NCI-H1930 (cell line): ENCODE measurements at places on chromosomes 6 and 20.

DNA sequence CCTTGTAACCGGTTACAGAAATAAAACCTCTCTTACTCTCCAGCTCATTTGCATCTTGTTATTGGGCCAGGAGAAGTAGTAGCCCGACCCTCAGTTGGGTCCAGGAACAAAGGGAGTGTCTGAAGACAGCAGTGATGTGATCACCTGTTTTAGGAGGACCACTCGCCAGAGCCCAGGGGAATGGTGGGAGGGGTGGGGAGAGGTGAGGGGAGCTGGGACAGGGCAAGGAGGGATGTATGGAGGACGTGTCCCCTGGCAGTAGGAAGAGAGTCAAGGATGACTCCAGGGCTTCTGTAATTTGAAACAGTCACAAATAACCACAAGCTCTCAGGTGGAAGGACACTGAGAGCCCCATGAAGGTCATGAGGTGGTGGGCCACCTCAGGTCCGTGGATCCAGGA lies 1.4 kb upstream of the PCMTD2 start:
- no peak for DNase-seq

DNA sequence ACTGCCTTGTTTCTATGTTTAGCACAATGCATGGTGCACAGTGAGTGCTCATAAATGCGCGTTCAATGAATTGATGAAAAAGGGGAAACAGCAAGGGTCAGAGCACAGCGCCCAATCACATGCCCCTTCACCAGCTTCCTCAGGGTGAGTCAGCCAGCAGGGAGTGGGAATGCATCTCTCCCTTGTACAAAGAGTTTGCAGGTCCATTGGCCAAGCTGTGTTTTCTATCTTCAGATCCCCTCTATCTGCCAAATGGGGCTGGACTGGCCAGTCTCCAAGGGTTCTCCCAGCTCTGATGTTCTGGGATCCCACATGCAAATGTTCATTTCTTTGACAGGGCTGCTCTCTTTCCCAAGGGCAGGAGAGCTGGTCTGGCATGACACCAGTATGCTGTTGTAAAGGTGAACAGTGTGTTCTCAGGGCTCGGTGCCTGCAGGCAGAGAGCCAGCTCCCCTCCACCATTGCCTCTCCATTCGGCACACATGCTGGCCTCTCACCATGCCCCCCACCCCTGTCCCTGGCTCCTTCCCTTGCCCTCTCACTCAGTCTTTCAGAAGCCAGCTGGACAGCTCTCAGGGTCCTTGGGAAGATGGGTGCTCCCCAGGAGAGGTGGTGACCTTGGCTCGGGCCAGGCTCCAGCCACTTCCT lies 25.0 kb downstream of the ANGPT4 start:
- no peak for DNase-seq

DNA sequence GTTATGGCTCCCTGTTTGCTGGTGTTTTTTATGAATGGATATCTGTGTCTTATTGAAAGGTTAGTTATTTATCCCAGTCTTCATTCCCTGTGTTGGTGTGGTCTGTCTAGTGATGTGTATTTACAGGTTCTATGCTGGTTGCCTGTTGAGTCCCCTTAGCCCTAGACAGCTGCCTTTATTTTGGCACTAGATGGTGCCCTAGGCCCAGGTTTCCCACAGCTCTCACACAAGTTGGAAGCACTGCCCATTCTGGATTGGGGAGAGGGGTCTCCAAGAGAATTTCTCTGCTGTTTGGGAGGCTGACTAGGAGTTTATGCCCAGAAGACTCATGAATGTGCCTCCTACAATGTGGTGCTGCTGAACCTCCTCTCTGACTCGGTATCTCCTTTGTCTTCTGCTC lies 12.4 kb downstream of the GRM1 start:
- DNase-seq, result no peak

DNA sequence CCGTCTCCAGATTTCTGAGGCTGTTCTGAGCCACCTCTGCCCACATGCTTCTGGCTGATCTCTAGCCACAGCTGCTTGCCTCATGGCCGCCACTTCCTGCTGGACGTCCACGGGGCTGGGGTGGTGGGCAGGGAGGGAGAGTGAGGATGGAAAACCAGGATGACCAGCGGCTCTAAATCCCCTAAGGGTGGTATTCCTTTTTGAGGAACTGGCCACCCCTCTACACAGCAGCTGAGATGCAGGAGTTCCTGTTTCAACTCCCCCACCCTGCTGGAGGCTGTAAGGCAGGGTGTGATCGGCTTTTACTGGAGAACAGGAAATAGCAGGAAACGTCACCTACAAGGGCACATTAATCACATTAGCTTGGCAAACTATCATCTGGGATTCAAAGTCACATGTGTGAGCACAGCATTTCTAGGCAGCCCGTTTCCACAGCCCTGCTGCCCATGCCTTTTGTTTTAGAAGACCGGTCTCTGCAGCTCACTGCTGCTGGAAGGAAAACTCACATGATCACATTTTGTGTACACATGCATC lies 181.6 kb upstream of the ECI2 start:
- DNase-seq, result no peak

- DNase-seq, result no peak
Observed at GRCh38 chr20:59428441-59429205, 128.2 kb downstream of the EDN3 start.

DNA sequence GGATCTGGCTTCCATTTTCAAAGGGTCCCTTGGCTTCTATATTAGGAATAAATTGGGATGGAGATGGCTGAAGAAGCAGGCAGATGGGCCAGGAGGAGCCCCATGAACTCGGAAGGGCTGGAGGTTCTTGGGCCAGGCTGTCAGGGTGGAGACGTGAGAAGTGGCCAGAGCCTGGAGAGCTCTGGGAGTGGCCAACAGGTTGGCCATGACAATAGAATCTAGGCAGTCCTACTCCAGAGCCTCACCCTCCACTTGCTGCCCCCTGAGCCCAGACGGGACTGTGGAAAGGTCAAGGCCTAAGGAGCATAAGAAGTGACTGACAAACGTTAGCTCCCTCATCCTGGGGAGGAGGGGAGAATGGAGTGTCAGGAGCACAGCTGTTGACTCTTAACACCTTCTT lies 62.1 kb downstream of the STK35 start:
- no peak for DNase-seq

DNA sequence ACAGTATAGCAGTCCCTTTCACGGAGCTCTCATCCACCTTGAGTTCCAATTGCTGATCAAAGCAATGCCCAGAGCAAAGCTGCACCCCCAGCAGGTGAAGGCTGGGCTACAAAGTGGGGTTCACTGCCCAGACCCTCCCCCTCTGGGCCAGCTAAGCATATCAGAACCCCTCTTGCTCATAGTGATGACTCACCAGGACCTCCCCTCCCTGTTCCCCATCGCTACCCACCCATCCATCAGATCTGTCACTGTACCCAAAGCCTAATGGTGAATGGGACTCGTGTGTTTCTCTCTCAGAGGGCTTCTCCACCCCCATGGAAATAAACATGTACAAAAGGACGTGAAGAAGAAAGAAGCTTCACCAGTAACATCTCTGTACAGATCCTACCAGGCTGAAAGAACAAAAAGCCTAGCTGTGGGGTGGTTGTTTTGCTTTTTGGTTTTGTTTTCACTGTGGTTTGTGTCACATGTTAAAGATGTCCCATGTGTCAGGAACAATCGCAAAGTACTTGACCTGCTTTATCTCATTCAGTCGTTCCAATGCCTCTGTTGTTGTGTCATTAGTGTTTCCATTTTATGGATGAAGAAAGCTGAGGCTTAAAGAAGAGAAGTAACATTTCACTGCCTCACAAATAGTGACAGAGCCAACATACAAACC lies 518.5 kb downstream of the CD83 start:
- DNase-seq, result no peak

DNA sequence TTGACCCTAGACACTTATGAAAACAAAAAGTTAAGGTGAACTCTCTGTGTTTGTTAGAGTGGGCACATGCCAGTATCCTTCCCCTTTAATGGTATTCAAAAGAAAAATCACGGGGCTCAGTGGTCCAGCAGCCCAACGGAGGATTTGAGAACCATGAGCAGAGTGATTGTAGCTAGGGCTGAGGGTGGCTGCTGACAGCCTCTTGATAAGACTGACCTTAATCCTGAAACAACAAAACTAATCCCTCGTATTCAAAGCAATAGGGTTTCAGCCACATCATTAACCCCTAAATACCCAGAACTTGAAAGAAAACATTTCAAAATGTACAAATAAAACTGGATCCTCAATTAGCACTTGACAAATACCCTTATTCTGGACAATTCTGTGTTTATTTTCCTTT lies 95.1 kb downstream of the SNAP25 start:
- no peak for DNase-seq

DNA sequence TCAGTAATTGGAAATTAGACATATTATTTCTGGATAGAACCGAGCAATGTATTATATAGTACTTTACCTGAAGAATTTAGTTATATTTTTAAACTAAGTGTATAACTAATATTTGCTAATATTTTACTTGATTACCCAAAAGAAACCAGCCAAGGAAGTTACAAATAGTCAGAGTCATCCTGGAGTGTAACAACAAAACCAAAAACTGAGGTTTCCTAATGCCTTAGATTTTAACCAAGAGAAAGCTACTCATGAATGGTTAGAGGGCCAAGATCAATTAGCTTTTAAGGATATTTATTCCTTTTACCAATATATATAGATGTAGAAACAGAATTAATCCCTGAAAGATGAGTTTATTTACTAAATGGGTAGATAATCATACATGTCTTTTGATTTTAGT lies 26.0 kb downstream of the TAB2 start:
- no peak for DNase-seq

GRCh38 chr6:93021235-93021915 lies 398.0 kb downstream of the EPHA7 start:
- no peak for DNase-seq

DNA sequence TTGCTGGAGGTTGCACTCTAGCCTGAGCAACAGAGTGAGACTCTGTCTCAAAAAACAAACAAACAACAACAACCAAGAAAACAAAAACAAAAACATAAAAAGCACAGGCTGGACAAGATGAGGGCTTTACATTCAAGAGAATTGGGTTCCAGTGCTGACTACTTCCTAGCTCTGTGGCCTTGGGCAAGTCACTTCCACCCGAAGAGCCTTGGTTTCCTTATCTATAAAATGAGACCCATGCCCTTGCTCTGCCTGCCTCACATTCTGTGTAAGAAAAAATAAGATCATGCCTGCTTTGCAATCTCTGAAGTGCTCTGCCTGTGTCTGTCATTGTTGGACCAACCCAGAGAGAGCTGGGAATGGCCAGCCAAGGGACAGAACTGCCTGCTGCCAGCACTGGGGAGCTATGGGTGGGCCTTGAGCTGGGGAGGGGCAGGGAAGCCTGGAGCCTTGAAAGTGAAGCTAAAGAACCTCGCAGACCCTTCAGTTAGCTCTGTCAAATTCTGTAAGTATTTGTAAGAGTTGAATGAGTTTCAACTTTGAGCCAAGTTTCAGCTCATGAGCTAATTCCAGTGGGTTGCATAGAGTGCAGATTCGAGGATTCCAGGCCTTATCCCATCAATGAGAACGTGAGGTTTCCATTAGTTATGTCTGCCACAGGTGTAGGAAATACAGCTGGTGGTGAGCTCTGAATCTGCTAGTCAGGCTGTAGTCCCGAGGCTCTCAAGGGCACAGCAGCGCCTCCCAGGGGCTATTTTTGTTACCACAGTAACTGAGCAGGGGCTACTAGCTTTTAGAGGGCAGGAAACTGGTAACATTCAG lies 93.2 kb downstream of the DLGAP4 start:
- peak; percentile 62 for DNase-seq

DNA sequence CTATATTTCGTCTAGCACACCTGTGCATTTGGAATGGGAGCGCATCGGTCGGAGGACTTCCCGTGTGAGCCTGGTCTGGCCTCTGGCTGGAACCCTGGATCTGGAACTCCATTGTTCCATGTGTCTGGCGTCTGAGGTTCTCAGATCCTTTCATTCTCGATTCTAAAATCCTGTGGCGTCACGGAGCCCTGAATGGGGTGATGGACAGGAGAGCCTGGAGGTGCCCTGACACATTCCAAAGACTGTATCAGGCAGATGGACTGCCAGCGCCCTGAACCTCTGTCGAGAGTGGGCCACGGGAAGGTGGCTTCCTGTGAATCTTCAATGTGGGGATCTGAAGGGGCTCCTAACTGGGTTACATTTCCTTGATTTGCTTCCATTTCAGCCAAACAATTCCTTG lies 20.6 kb downstream of the MYH7B start:
- DNase-seq, result no peak

DNA sequence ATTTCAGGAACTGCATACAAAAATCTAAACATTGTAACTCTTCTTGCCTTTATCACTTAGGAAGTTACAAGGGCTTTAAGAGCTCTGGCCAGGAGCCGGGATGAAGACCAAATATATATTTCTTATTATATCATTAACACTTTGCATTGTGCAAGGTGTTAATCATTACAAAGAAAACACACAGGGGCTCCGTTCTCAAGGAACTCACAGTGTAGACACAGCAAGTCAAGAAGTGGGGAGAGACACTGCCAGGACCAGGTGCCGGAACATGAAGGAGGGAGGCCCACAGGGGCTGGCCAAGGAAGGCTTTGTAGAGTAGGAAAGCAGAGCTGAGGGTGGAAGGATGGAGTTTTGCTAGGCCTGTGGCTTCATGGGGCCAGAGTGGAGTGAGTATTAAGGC lies 17.4 kb downstream of the ITPR3 start:
- no peak for DNase-seq

- DNase-seq, result no peak
Observed at GRCh38 chr6:120248451-120248850, 898.9 kb upstream of the MAN1A1 start.

DNA sequence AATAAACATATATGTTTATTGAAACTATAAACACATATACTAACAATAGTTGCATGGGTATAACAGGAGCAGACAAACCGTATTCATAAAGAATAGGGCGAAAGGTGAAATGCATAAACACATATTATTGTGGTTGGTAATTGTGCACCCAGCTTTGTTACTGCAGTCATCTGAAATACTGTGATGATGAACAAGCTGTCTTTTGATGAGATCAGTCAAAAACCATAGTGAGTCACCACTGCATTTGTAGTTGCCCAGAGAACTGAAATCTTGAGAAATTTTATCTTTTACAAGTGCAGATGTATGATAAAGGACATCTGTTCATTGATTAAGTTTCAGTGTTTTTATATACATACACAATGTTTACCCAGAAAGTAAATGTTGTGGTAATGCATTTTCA lies 133.7 kb downstream of the MYO6 start:
- no peak for DNase-seq

DNA sequence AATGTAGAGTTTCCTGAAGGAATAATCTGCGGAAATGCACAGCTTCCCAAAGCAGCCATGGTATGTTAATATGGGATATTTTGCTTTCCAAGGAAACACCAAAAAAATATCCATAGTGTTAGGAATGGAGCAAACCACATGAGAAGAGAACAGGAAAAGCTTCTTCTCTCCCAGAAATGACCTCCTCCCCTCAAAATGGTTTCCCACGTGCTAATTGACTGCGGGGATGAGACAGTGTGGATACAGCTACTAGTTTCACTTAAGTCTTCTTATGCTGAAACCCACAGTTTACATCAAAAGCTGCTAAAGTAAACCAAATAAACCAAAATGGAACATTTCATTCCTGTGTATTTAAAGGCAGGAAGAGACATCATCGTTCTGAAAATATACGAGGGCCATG lies 69.4 kb downstream of the FYN start:
- no peak for DNase-seq

- DNase-seq, result no peak
Observed at GRCh38 chr6:107353773-107354382, 105.5 kb downstream of the PDSS2 start.
